ENCODE measurements at places on chromosomes 13 and 19.

GRCh38 chr13:113666951-113667701 lies at the start of gene GRK1:
TSS of gene GRK1 (plus strand) at chr13:113667219. CDS start at chr13:113667387, 168 bp downstream.
- DNase-seq: no peak

GRCh38 chr19:12607631-12608030 lies 3.0 kb downstream of the ZNF490 start:
- DNase-seq: no peak

DNA sequence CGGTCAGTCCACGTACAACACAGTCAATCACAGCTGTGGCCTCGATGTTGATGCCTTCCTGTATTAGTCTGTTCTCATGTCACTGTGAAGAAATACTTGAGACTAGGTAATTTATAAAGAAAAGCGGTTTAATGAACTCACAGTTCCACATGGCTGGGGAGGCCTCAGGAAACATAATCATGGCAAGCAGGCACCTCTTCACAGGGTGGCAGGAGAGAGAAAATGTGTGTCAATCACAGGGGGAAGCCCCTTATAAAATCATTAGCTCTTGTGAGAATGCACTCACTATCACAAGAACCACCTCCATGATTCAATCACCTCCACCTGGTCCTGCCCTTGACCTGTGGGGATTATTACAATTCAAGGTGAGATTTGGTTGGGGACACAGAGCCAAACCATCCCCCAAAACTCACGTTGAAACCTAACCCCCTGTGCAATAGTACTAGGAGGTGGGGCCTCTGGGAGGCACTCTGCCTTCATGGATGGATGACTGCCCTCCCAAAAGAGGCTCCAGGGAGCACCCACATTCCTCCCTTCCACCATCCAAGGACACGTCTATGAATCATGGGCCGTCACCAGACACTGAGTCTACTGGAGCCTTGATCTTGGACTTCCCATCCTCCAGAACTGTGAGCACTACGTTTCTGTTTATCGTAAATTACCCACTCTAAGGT lies 2.3 kb upstream of the PROZ start:
- DNase-seq: no peak

- no peak for DNase-seq
Observed at GRCh38 chr13:66864627-66865026, 365.5 kb downstream of the PCDH9 start.

DNA sequence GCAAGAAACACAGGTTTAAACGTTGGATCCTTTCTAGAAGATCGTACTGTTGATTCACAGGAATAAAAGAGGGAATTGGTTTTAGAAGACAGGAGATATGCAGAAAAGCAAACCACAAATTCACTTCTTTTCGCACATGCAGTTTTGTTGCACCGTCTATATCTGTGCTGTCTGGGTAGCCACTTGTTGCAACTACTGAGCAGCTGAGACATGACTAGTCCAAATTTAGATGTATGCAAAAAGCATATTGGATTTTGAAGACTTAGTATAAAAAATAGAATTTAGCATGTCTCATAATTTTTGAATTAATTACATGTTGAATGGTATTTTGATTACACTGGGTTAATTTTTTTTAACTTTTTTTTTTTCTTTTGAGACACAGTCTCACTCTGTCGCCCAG lies 176.3 kb downstream of the KLF12 start:
- no peak for DNase-seq

DNA sequence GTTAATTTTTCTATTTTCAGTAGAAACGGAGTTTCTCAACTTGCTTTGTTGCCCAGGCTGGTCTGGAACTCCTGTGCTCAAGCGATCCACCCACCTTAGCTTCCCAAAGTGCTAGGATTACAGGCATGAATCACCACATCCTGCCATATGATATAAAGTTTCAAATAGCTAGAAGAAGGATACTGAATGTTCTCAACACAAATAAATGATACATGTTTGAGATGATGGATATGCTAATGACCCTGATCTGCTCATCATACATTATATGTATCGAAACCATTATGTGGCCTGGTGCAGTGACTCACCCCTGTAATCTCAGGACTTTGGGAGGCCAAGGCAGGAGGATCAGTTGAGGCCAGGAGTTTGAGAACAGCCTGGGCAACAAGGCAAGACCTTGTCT lies 11.5 kb downstream of the CIB3 start:
- peak; percentile 61 for DNase-seq

DNA sequence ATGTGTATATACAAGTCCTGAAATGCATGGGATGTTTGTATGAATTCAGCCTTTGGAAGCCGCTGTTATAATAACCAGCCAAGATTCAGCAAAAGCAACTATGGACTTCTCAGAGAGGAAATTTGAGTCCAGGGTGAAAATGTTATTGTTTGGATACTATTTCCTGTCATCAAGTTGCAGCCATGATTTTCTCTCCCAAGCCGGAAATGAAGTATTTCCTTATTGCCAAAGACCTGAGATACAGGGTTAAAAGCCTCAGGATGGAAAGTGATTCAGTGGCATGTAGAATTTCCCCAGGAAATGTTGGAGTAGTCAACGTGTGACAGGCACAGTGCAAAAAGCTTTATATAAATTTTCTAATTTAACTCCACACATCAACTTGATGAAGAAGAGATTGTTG lies 133.9 kb downstream of the IRS2 start:
- peak; percentile 10 for DNase-seq

GRCh38 chr19:56312787-56313657 lies 1.6 kb downstream of the ZSCAN5A start:
- no peak for DNase-seq

DNA sequence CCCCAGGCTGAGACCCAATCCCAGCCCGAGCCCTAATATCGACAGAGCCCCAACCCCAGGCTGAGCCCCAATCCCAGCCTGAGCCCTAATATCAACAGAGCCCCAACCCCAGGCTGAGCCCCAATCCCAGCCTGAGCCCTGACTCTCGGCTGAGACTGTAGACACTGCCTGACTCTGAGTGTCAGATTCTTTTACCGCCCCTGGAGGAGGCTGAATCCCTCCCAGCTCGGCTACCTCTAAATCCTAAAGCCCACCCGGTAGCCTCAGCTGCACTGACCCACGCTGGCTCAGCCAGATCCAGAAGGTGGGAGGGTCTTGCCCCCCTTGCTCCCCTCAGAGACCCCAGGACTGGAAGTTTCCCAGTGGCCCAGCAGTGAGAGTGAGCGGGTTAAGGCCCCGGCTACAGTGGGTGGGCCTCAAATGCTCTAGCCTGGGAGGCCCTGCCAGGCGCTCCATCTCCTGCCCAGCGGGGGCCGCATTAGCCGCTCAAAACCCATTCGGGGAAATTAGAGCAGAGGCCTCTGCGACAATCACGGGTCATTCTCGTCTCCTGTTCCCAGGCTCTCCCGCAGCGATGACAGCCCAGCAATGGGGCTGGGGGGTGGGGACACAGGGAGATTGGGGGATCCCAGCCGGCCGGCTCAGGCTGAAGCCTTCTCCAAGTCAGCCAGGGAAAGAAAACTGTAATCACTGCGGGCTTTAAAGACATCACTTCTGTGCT lies 43.8 kb downstream of the ZNRF4 start:
- DNase-seq: no peak

DNA sequence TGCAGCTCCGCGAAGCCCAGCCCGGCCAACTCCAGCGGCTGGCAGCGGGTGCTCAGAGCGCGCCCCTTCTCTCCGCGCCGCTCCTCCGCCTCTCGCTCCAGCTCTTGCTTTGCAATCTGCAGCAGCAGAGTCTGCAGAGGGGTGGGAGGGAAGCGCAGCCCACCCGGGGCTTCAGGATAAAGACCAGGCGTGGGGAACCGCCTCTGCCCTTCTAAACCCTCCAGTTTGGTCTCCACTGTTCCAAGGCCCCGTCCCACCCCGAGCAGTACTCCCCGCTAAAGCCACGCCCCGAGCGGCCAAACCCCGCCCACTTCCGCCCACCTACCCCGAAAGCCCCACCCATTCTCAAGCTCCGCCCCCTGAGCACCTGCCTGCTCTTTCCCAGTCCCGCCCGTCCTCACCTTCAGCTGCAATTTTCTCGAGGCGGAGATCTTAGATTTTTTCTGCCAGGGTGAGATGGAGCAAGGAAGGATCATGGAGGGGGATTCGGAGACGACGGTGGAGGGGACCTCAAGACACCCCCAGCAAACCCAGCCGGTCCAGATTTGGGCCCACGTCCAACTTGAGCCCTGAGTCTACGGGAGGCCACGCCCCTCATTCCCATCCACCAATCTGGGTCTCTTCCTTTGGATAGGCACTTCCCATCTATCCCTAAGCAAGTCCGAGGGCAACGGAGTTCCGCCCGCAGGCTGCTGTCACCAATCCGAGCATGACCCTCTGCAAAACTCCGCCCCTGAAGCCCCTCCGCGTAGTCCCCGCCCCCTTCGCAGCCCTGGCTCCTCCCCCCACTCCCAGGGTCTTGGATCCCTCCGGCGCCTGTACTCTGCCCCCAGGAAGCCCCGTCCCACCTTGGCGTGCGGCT lies 1.1 kb downstream of the TNNI3 start:
- DNase-seq: peak; percentile 29

- DNase-seq: no peak
Observed at GRCh38 chr13:44064357-44064756, 184.7 kb downstream of the LACC1 start.

DNA sequence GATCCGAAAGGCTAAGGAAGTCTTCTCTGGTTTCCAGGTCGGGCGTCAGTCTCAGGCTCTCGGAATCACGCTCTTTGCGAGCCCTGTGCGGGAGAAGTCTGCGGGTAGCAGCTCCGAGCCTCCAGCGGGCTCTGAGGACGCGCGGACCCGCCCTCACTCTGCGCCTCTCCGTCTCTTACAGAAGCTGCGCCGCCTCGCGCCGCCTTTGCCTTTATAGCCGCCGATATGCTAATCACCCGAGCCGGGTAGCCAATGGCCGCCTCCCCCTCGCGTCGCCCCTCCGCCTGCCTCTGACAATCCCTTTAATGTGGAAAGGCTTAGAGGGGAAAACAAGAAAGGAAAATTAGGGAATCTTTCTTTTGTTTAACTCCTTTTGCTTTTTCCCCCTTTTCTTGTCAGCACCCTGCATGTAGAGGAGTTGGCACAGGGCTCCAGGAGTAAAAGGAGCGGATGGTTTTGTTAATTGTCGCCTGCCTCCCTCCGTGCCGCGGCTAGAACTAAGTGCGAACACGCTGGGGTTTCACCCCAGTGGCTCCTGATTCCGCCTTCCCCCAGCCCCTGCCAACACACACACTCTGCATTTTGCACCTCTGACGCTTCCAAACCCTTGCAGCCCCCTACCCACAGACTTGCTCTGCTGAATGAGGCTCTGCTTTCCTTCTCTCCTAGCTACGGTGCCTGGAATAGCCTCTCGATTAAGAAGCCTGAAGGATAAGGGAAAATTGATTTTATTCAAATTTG lies at the start of gene PCDH8:
TSS of gene PCDH8 (minus strand) at position 186 of the 741 bp plus-strand sequence. CDS start 204 bp downstream, outside the sequence.
- no peak for DNase-seq

- peak; percentile 92 for DNase-seq
Observed at GRCh38 chr19:49676136-49676783, 811 bp upstream of the PRMT1 start.

DNA sequence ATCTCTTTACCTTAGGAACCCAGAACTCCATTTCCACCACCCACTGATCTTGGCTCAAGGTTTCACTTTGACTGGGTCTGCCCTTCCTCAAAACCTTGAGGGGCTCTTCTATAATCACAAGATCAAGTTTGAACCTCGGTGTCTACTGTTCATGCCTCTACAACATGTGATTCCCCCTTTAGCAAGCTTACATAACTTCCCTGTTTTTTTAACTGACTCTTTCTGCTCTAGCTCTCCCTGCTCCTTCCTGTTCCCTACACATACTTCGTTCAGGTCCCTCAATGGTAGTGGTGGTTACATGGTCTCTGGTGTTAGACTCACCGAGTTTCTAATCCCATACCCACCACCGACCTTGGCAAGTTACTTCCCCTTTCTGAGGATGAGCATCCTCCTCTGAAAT lies 26.7 kb downstream of the CEACAM8 start:
- DNase-seq: no peak

DNA sequence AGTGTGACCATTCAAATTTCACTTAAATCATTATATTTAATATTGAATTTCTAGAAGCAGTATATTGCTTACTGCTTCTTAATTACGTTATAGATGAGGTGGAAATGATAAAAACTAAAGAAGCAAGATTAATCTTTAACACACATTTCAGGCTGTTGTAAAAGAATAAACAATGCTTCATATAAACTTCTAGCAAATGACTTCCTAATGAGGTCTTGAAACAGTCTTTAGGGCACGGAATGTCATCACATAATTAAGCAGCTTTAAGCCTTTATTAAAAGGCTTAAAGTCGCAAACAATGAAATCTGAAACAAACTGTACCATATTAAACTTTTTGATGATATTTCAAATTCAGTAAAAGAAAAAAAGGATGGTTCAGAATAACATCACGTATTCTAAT lies 1.9 kb downstream of the SLITRK6 start:
- DNase-seq: no peak

- no peak for DNase-seq
Observed at GRCh38 chr19:38273499-38273898, 9.1 kb downstream of the SPINT2 start.

- no peak for DNase-seq
Observed at GRCh38 chr13:112062072-112062567, 4.8 kb upstream of the SOX1 start.

- no peak for DNase-seq
Observed at GRCh38 chr13:101686003-101686402, 233.5 kb downstream of the ITGBL1 start.

- DNase-seq: peak; percentile 30
Observed at GRCh38 chr19:5985098-5985783, 7.3 kb upstream of the RANBP3 start.

DNA sequence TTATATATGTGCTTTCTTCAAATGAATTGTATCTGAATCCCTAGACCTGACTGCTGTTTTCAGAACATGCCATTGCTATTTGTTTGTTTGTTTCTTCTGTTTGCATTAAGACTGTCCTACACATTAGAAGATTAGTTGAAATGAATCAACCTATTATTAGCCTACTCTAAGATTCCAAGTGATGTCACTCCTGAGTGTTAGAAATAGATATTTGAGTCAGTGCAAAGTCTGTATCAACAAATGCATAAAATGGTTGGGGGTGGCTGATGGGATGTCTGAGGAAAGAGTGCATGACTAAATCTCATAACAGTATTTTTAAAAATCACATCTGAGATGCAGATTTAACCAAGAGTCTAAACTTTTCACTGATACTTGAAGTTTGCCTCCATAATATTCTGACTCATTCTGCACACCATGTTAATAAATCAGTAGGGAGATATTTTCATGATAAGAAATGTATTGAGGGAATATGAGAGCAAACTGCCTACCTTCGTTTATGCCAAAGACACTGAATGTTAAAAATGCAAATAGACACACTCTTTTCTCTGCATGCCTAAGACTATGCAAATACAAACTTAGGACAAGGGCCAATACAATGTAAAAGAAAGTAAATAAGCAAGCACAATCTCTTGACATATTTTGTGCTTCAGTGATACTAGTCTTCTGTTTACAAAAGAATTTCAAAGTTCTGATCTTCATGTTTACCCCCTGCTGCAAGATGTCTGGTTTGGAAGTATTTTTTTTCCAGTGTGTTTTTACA lies 253.3 kb downstream of the LIG4 start:
- no peak for DNase-seq
